ENCODE measurements at places on chromosomes 11 and 22. TPM values are rescaled to one million over a fixed set of nuclear protein-coding genes. Genes with fewer than 3 reads are reported as not detected.

DNA sequence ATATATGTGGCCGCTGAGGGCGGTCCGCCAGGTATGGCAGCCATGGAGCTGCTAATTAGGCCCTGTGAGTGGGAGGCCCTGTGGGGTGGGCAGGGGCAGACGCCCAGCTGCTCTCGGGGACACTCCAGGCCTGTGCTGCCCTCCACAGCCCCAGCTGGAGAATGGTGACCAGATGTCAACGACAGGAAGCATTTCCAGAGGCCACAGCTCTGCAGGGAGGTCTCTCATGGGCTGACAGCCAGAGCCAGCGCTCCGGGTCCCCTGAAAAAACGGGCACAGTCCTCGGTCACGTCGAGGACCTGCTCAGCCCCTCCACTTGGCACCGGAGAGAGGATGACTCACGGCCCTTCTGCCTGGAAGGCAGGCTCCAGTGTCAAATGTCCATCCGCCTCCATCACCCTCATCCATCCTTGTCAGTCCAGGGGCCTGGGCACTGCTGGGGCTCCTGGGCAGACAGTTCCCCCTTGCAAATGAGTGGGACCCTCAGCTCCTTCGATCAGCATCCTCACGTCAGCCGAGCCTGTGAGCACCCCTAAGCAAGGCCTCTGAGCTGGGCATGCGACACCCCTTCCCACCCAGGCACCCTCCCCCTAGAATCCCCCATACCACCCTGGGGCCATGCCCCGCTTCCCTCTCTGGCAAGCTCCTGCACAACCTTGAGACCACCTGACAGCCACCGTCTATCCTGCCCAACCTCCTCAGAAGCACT, 1.9 kb downstream of the BID start:
- DNase-seq, result no peak

DNA sequence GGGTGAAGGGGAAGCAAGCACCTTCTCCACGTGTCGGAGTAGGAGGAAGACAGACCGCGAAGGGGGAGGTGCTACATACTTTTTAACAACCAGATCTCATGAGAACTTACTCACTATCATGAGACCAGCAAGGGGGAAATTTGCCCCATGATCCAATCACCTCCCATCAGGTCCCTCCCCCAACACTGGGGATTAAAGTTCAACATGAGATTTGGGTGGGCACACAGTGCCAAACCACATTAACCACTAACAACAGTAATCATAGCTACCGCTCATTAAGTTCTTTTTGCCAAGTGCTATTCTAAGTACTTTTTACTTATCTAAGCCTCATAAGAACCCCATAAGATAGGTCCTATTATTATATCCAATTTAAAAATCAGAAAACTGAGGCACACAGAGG, 450.5 kb upstream of the DDI1 start:
- DNase-seq, result no peak

- no peak for DNase-seq
Measured at GRCh38 chr11:122663764-122664163, 8.2 kb downstream of the UBASH3B start.

- no peak for DNase-seq
Measured at GRCh38 chr11:77725433-77725832, 87.8 kb upstream of the CLNS1A start.

DNA sequence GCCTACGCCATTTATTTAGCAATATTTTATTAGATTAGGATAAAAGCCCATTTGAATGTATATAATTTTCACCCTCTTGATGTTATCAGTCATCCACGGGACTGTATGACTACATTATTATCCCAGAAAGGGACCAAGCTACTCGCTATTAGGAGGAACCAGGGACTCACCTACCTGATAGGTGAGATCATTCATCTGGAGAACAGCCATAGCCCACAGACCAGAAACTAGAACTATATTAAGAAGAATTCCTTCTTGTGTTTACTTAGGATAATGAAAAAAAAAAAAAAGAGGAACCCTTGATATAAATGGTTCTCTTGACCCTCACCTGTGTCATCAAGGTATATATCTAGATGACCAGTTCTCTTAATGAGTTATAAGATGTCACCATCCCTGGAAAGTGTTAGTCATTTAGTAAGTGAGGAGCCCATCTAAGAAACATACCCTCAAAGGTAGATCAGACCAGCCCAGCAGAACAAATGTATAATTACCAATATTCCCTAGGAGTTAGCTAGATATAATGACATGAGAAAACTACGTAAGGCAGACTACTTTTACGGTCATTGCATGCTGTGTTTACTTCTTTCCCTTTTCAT, 8.0 kb downstream of the SIK3 start:
- DNase-seq, result no peak

DNA sequence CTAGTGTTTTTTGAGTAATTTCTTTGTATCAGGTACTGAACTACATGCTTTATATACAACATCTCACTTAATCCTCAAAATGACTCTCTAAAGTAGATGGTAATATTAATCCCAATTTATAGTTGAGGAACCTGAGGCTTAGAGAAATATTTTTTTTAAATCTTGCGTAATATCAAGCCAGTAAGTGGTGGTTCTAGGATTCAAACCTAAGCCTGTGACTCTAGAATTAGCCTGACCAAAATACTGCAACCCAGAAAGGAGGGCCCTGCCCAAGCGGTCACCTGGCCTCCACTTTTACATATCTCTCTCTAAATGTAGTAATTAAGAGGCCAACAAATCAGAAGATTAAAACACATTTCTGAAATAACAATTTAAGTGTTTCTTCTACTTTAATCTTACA, 28.6 kb downstream of the SLC36A4 start:
- DNase-seq, result no peak

DNA sequence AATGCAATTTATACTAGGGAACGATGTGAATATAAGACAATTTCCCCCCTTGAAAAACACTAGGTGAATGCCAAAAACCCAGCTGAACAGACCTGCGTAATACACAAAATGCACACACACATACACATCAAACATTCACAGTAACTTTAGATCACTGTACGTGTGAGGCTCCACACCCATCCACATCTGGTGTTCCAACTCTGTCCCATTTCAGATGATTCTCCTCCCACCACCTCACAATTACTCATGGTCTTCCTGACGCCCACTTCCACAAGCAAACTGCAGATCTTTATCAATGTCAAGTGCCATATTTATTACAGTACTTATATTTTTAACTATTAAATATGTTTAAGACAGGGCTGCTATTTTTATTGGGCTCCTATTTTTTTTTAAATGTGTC, 57.8 kb upstream of the TENM4 start:
- DNase-seq, result no peak

DNA sequence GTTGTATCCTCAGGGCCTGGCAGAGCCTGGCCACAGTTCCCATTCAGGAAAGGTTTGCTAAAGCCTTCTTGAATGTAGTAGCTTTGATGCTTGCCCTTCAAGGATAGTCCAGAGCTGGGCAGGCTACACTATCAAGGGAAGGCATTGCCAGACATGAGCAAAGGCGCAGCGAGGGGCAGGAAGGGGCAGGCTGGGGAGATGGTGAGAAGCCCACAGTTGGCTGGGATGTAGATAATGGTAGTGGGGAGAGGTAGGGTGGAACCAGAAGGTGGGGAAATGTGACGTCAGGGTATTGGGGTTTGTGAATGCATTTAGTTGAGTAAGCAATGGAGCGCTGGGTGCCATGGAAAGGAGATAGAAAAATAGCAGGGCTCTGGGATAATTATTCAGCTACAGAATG, 28.6 kb downstream of the LRRC32 start:
- DNase-seq, result peak; percentile 56

DNA sequence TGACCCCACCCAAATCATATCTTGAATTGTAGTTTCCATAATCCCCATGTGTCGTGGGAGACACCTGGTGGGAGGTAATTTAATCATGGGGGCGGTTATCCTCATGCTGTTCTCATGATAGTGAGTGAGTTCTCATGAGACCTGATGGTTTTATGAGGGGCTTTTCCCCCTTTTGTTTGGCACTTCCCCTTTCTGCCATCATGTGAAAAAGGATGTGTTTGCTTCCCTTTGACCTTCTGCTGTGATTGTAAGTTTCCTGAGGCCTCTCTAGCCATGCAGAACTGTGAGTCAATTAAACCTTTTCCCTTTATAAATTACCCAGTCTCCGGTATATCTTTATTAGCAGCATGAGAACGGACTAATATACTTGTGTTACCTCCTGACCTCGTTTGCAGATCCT, 156.6 kb upstream of the MTNR1B start:
- DNase-seq, result no peak

DNA sequence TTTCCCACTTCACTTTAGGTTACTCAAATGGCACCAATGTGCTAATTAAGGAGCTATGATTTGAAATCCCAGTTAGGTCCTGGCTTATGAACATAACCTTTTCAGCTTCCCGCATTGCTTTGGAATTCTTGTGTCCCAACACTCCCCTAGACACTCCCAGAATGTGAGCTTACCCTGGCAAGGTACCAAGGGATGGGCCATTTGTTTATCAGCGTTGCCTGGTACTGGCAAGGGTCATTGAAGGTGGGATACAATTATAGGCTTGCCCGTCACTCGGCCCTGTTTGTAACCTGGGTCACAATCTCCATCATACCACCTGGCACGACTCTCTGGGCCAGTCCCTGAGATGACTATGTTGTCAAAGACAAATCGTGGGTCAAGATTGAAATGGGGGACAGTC, 5.4 kb downstream of the CSRP3 start:
- DNase-seq, result no peak

DNA sequence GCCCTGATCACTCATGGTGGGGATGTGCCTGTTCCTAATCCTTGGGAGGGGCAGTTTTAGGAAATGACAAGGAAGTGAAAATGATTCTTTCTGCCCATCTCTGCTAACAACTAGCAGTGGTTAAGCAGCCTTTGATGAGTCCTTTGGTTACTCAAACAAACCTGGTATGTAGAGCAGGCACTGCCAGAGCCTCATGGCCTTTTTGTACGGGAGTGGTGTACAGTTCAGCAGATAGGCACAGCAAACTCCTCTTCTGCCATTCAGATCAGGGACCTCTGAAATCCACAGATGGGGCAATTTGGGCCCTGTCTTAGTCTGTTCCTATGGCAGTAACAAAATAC, 66.2 kb downstream of the FZD4 start:
- no peak for DNase-seq

GRCh38 chr22:19277785-19278184, 13.7 kb downstream of the CLTCL1 start:
- peak; percentile 10 for DNase-seq

Gene TEX54
- not detected for total RNA-seq

Gene PAMR1
- 4.4 TPM for total RNA-seq

Data from osteocyte (in vitro differentiated cells).